Stimulated activated CD4-positive, alpha-beta T cell treated with anti-CD3 and anti-CD28 coated beads, Interleukin-4, amount 100 ng/mL, for 4 hours (primary cell): ENCODE measurements at places on chromosomes 16 and 17.

GRCh38 chr17:62700964-62701705 is 73.7 kb downstream of the MRC2 start:
- DNase-seq, result no peak

DNA sequence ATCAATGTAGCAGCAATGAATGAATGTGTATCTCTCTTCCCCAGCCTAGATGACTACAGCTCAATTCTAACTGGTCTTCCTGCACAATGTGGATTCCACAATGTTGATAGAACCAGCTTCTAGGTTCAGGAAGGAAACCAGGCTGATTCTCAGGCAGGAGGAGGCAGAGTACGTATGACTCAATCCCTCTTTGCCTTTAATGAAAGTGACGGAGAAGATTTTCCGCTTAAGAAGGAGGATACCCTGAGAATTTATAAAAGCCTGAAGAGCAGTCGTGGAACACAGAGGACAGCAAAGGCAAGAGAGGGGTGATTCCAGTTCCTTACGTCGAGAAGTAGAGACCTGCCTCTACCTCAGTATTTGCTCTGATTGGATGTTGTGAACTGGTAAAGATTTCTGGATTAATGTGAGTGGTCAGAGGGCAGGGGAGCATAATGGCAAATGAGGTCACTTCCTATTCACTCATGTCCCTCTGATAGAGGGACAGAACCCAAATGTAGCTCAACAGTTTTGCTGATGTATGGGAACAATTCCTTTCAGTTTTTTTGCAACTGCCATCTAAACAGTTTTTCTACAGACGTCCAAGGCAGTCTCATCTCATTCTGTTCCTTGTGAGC is 15.0 kb upstream of the SLC16A11 start:
- no peak for DNase-seq

DNA sequence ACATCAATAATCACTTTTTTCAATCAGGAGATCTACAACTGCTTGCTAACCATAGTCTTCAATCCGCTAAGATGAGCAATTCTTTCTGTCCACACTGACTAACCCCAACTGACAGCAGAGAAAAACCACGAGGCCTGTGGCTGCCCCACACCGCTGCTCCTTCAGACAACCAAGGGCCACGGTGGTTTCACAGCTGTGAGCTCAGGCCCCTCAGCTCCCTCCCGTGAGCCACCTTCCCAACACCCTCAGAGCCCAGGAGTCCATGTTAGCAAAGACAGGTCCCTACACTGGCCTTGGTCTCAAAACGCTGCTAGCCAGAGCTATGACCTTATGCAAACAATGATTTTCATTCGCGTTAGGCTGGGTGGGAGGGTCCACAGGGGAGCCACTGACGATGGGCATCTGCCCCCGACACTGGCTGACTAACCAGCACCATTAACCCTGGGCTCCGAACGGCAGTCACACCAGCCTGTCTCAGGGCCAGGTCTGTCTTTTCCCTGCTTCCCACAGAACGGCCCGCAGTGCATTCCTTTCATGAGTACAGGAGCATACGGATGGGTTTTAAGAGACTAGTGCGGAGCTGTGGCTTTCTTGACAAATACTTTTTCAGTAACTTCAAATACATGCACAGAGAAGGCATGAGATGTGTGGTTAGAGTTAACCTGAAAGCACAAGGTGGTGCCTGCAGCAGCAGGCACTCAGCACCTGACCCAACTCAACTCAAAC is 67.3 kb downstream of the ANKRD11 start:
- DNase-seq, result no peak

GRCh38 chr16:12580809-12581208 is 222.9 kb downstream of the CPPED1 start:
- DNase-seq, result no peak

- no peak for DNase-seq
Measured at GRCh38 chr17:73210002-73210678, 17.3 kb downstream of the COG1 start.

GRCh38 chr17:5665164-5665563 is 80.9 kb upstream of the NLRP1 start:
- DNase-seq, result no peak

DNA sequence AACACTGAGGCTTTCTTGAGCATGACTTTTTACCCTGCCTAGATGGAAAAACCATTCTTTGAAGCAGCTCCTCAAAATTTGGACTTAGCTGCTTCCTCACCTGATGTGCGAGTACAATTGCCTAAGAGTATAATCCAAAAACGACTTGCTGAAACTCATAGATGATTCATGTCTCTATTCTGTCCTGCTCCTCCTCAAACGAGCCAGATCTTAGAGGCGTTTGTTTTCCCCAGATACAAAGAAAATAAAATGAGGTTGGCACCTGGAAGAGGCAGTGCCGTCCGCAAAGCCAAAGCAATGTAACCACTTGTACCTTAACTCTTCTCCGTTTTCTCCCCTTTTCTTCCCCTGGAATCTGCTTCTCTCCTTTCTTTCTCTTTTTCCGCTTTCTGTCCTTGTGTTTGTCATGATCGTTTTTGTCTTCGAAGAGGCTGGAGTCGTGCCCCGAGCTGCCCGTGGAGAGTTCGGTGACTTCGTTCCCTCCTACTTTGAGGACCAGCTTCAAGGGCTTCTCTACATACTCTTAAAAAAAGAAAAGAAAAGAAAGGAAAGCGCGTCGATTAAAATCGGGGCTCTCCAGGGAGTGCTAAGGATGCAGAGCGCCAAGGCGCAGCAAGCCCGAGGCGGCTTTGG is 895 bp downstream of the BRD7 start:
- no peak for DNase-seq

DNA sequence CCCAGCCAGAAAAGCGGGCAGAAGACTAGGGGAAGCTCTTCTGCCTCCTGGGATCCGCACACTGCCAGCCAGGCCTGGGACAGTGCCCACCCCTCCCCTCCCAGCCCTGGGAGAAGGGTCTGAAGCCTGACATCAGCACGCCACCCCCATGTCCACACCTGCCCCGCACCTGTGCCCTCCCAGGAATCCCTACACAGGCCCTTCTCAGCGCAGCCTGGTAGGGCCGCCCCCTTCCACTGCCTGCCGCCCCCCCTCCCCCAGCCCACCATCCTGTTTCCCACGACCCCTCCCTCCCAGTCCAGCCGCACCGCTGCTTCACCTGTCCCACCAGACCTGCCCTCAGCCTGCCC is 10.6 kb downstream of the ENPP7 start:
- no peak for DNase-seq
